Stimulated activated CD4-positive, alpha-beta T cell treated with anti-CD3 and anti-CD28 coated beads, Interleukin-15, amount 100 ng/mL, for 24 hours (primary cell): ENCODE measurements at places on chromosomes 7 and 10.

DNA sequence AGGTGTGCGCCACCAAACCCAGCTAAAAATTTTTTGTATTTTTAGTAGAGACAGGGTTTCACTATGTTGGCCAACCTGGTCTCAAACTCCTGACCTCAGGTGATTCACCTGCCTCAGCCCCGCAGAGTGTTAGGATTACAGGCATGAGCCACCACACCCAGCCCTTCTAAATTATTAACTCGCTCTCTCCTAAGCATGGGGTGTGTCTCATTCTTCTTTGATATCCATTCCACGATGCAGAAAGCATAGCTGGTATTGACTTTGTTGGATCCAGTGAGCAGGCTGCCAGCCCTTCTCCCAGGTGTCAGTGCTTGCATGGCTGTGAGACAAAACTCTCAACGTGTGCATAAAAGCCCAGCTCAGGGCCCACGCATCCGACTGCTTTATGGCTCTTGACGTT is 254.1 kb upstream of the PFKP start:
- no peak for DNase-seq

DNA sequence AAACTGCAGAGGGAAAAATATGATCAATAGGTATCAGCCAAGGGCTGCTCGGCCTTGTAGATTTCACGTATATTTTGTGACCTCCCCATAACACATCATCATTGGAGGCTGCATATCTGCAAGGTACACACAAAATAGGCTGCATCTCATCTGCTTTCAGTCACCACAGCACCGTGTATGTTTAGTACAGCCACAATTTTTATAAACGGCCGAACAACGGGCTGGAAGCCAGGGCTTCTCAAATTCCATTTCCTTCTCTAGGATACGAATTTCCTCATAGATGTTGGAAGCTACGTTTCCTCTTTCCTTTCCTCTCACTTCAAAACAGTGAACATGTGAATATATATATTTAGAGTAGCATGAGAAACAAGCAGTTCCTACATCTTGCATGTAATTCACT is 20.2 kb upstream of the FOXK1 start:
- no peak for DNase-seq

- DNase-seq = no peak
Measured at GRCh38 chr7:97107192-97107800, 10.2 kb upstream of the SDHAF3 start.

DNA sequence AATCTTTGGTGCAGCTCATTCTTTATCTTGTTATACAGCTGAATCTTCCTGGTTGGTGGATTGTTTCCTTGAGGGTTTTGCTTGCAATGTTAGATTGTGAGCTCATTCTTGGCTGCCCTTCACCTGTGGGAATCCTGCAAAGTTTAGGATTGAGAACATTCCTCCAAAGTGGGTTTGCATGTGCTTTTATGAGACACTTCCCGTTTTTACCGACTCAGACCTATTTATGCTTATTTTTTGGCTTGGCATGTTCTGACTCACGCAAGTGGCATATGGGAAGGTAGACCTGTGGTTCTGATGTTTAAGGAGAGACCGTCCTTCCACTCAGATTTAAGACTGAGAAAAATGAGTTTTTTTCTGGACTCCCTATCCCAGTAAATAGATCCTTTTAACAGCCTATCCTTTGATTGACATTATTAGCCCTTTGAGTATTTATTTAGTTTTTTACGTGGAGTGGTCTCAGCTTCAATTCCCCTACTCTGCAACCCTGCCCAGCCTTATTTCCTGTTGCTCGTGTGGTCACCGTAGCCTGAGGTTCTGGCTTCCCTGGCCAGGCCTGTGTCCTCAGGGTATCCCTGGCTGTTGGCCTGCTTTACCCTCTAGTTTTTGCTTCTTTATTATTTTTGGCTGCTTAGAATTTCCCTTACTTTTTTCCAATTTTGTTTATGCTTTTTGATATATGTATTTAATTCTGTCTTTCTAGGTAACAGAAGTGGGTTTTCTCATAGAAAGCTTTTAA is 13.4 kb upstream of the PRF1 start:
- DNase-seq = no peak

GRCh38 chr10:133059093-133059470 is 28.6 kb upstream of the ADGRA1 start:
- DNase-seq = no peak

GRCh38 chr10:129853562-129853903 is 110.5 kb downstream of the EBF3 start:
- no peak for DNase-seq

DNA sequence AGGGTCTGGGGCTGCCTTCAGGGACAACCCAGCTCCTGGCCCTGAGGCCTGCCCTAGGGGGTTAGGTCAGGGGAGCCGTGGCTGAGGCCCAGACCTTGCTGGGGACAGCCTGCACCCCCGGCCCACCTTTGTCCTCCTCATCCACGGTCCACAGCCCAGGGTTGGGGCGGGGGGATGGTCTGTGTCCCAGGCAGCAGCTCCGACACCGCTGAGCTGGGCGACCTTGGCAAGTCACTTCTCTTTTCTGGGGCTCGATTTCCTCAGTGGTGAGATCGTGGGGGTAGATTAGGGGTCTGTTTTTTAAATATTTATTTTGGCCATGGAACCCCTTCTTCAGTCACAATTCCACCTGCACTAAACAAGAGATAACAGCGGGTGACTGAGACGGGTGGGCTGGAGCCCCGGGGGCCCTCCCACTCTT is 30.9 kb downstream of the DNAJB12 start:
- DNase-seq = no peak
